ENCODE measurements at places on chromosomes 6 and 20.

- no peak for DNase-seq
Measured at GRCh38 chr6:158068156-158068892, 86.7 kb downstream of the SYNJ2 start.

DNA sequence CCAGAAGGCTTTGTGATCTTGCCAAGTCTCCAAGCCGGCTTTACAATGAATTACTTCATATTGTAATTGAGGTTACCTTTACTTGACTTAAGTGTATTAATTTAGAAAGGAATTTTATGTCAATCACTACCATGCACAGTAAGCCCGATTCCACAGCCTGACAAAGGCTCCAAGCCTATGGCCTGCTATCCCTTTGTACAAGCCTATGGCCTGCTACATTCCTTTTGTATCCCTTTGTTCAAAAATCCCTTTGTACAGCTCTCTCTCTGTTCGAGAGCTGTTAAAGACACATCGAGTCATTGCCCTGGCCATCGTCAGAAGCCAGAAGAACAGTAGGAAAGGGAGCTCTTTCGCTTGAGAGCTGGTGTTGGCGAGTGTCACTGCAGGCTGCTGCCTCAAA lies 2.7 kb upstream of the EDN3 start:
- no peak for DNase-seq

DNA sequence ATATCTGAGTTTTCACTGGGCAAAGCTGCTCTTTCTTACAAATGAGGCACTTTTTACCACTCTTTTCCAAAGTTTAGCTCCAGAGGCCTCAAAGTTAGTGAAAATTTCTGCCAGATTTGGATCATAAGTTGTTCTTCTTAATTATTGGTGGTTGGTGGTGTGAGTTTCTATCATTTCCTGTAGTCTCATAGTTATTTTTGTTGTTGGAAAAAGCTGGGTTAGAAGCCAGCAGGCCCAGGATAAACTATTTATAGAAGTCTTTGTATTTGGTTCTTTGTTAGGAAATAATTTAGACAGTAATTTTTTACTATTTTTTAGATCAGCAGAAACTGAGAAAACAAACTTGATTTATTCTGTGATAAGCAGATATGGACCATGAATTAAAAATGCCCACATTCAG lies 10.6 kb downstream of the PFDN4 start:
- no peak for DNase-seq

DNA sequence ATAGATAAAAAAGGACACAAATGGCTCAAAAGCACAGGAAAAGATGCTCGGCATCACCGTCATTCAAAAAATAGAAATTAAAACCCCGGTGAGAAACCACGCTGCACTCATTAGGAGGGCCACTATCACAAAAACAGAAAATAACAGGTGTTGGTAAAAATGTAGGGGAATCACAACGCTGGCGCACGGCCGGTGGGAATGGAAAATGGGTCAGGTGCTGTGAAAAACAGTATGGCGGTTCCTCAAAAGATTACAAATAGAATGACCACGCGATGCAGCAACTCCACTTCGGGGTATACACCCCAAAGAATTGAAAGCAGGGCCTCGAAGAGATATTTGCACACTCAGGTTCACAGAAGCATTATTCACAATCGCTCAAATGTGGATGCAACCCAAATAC lies 28.3 kb downstream of the NPEPL1 start:
- no peak for DNase-seq

- DNase-seq, result no peak
Measured at GRCh38 chr6:22372922-22373321, 76.1 kb upstream of the PRL start.
